ENCODE measurements at places on chromosomes 1 and 21.

GRCh38 chr21:42157606-42158310 is 61.2 kb upstream of the ABCG1 start:
- no peak for DNase-seq

DNA sequence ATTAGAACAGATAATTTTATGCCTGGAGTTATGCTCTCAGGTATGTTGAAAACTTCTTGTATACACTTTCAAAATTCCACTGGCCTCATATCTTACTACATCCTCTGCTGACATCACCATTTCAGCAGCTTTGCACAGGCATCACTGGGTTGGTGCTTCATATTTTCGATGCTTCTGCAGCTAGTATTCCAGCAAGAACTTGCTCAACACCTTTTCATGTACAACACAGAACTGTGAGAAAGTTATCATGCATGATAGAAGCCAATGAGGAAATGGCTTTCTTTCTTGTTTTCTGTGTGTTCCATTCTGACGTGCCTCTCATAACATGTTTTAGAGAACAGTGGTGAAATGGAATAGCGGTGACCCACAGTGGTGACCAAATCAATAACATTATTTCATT is 5.1 kb upstream of the GBP5 start:
- DNase-seq: no peak

DNA sequence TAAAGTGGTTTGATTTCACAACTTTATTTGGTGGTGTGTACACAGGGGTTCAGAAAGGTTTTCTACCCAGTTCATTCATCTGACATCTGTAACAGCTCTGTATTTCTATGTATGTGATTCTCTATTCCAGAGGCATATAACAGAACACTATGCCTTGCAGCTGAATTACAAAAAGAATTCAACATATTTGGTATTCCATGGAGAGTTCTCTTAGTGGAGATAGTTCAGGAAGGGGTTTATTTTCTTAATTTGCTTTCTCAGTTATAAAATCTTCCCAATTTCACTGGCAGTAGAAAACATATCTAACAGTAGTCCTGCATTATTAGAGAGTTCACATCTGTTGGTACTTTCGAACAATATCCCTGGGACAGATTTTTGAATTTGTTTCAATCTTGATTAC is 207.9 kb upstream of the LYPLAL1 start:
- DNase-seq: no peak

GRCh38 chr1:198761859-198762616 is 123.2 kb downstream of the PTPRC start:
- DNase-seq: no peak

DNA sequence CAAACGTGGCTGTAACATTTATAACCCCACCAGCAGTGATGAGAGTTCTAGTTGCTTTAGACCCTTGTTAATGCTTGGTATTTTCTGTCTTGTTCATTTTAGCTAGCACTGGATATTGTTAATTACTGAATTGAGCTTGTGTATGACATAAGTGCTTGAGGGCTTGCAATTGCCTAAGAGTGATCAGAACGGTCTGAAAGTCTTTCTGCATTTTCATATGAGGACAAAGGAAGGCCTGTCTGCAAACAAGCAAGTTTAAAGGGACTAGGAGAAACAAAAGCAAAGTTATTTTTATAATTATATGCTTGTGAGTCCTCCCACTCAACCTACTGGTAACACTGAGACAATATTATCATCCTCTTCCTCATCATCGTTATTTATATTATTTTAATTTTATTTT is 305.5 kb upstream of the DUSP10 start:
- DNase-seq: no peak

DNA sequence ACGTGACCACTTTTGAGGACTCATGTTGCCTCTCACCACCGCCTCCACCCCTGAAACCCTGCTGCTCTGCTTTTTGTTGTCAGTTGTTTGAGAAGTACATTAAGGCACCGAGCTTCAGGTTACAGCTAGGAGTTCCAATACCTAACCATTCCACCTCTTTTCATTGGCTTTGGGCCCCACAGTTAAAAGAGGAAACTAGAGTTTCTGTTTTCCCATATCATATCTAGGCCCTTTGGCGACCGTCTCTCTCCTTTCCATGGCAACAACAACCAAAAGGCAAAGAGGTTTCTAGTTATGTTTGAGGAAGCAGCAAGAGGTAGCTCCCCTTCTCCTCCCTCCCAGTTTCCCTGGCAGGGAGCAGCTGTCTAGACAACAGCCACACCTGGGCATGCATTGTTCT is 5.9 kb downstream of the ANKRD35 start:
- DNase-seq: no peak

Measured in activated CD4-positive, alpha-beta T cell treated with anti-CD3 and anti-CD28 coated beads, Interleukin-2, amount 50 U/mL, for 48 hours (primary cell).